ENCODE measurements at places on chromosomes 11 and 22.

- peak; percentile 3 for DNase-seq
Measured at GRCh38 chr11:27786331-27786730, 86.1 kb upstream of the BDNF start.

- no peak for DNase-seq
Measured at GRCh38 chr11:18013790-18014507, 1.1 kb upstream of the SERGEF start.

GRCh38 chr11:68689737-68690625 is 5.6 kb downstream of the GAL start:
- DNase-seq, result no peak

DNA sequence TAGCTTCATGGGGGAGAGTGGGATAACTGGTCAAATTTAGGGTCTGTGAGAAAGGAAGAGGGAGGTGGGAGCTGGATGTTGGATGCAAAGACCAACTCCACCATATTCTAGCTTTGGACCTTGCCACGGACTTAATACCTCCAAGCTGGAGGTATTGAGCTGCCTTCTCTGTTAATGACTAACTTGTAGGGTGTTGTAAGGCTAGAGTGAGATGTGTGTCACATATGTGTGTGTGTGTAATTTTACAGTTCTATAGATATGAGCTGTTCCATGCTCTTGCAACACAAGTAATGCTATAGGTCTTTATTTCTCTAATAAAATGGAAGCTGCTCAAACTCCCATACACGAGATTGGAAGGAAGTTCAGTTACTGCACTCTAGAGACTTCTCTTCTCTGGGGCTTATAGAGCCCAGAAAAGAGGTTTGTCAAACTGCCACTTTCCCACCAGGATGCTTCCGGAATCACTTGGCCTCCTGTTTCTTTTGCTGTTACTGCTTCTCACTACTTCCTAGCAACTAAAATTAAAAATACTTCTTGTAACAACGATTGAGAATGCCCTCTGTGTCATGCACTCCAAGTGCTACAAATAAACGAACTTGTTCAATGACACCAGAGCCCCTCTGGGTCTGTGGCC is 16.0 kb upstream of the FJX1 start:
- no peak for DNase-seq

DNA sequence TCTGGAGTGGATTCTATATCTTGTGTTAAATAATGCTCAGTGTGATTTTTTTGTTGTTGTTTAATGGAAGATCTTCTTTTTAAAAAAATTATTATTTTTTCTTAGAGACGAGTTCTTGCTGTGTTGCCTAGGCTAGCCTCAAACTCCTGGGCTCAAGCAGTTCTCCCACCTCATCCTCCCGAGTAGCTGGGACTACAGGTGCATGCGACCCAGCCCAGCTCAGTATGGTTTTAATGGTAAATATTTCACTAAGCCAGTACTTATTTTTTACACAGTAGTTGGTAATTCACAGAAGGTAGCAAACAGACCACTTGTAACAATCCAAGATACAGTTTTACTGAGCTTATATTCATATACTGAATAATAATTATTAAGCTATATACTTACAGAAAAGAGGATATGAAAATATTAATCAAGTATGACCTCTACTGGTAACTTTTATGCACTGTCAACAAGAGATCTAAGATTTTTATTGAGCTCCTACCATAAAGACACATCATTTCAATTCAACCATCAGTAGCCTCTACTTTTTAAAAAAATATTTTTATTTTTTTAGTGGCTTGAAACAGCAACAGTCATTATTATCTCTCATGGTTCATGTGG is 6.1 kb upstream of the CD59 start:
- DNase-seq, result no peak

DNA sequence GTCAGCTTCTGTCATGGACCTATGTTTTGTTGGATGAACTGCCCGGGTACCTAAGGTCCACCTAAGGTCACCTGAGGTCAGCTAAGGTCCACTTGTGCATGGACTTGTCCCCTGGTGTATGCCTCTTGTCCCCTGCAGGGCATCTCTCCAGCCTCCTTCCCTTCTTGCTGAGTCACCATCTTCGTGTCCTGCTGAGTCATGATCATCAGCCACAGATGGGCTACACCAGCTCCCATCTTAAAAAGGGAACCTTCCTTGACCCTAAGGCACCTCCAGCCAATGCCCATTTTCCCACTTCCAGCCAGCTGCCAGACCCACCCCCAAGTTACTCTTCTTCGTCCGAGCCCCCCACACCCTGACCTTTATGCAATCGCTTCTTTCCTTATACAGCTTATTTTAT is 544.9 kb downstream of the TBC1D22A start:
- no peak for DNase-seq

- no peak for DNase-seq
Measured at GRCh38 chr11:45560913-45561281, 104.5 kb downstream of the CHST1 start.

- no peak for DNase-seq
Measured at GRCh38 chr11:8826139-8826786, 84.7 kb upstream of the AKIP1 start.

GRCh38 chr22:43131773-43132501 is 11.3 kb downstream of the MCAT start:
- DNase-seq, result no peak

GRCh38 chr11:47109051-47109726 is 67.5 kb downstream of the ARFGAP2 start:
- DNase-seq, result no peak

DNA sequence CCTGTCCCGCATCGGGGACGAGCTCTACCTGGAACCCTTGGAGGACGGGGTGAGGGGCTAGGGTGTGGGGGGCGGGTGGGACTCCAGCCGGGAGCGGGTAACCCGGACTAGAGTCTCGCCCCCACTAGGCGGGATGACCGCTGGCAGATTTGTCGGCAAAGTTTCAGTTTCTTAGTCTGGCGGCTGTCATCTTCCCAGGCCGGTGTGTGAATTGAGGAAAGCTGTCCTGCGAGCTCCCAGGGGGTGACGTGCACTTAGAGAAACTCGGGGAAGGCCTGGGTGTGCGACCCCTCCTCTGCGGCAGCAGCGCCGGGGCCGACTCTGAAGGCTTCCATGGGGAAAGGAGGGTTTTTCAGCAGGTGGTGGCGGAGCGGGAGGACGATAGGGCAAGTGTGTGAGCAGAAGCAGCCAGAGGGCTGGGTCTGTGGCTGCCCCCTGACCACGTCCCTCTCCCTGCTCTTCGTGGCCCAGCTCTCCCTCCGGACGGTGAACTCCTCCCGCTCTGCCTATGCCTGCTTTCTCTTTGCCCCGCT is 463 bp downstream of the RAD9A start:
- DNase-seq, result no peak

- no peak for DNase-seq
Measured at GRCh38 chr11:69797156-69797555, 22.0 kb upstream of the FGF4 start.

DNA sequence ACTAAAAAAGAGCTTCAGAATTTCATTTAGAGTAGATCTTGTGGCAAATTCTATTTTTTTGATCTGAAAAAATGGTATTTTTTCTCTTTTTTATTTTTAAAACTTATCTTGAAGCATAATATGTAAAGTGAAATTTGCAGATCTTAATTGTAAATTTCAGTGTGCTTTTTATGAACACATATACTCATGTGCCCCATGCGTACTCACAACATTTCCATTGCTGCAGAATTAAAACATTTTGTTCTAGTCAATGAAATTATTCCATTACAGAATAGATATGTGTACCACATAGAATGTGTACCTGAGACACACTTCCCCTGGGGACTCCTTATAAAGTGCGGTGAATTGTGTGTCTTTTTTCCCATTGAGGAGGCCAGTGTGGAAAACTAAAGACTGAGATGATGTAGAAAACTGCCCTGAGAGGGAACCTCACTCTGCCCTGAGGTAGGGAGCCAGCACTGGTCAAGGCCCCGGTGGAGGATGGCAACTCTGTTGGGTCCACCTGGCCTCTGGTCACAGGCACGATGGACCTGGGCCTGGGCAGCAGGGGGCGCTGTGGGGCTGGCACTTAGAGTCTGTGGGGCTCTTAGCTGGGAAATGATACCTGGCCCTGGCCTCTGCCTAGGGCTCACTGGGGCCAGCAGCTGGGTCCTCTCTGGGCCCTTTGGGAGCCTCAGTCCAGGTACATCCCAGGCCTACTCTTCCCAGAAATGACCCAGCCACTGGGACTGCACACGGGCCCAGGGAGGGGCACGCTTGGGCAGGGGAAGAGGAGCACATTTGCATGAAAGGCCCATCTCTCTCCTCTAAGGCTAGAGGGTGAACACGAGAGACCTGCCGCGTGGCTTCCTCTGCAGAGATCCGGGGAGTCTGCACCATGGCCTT is 77.9 kb upstream of the TOP3B start:
- DNase-seq, result no peak

- DNase-seq, result no peak
Measured at GRCh38 chr11:79412761-79413160, 28.1 kb downstream of the TENM4 start.

- DNase-seq, result no peak
Measured at GRCh38 chr11:107924306-107924705, 3.9 kb upstream of the RAB39A start.

DNA sequence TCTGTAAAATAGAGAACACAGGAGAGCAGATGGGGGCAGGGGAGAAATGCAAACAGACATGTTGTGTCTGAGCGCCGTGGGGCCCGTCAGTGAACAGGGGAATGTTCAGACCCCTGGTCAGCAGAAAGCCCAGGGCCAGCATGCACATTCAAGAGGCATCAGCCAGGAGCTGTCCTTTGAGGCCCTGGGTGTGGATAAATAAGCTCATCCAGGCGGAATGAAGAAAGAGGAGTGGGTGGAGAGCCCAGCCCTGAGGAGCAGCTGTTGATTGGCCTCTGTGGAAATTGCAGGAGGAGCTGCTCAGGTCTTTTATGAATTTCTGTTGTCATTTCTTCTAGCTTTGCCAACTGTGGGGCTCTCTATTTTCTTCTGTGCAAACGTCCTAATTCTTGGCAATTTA is 49.7 kb upstream of the CECR2 start:
- DNase-seq, result no peak

- no peak for DNase-seq
Measured at GRCh38 chr11:18171377-18172000, 1.1 kb upstream of the MRGPRX4 start.

DNA sequence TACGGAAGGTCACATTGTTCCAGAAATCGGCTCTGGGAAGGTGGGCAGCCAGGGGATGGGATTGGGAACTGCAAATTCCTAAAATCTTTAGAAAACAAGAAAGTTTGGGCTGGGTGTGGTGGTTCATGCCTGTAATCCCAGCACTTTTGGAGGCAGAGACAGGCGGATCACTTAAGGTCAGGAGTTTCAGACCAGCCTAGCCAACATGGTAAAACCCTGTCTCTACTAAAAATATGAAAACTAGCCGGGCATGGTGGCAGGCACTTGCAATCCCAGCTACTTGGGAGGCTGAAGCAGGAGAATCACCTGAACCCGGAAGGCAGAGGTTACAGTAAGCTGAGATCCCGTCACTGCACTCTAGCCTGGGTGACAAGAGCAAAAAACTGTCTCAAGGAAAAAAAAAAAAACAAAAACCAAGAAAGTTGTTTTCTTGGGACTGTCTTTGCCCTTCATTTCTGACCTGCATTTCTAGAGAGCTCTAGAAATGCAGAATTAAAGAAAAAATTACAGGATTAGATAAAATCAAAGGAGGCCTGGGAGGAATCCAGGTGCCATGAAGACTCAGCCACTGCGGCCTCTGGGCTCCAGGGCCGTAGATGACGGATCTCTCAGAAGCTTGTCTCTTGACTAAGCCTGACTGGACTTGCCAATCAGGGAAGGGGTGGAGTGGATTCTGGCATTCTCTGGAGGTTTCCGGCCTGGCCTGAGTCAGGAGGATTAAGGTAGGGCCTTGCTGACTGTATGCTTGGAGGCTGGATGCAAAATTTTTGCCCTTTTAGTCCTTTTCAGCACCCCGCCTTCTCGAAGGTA is 5.3 kb upstream of the MALAT1 start:
- DNase-seq, result peak; percentile 97

Measured in AG09309 (cell line).